NCI-H2081 (cell line): ENCODE measurements at places on chromosomes 7 and 10.
A peak's percentile ranks its signal among the peaks of the same experiment; 100 is the strongest.

DNA sequence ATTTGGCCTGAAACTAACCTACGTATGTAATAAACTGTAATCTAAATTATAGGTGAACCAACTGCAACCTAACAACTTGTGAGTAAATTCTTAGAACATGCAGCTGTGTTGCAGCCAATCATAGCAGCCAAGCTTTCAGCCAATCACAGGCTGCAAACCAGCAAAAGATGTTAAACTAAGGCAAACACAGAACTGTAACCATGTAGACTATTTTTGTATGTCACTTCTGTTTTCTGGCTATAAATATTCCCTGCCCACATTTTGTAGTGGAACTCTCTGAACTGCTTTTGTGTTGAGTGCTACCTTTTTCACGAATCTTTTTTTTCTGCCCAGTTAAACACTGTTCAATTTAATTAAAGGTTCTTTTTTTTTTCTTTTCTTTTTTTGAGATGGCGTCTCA is 28.2 kb upstream of the ZPBP start:
- DNase-seq = no peak

DNA sequence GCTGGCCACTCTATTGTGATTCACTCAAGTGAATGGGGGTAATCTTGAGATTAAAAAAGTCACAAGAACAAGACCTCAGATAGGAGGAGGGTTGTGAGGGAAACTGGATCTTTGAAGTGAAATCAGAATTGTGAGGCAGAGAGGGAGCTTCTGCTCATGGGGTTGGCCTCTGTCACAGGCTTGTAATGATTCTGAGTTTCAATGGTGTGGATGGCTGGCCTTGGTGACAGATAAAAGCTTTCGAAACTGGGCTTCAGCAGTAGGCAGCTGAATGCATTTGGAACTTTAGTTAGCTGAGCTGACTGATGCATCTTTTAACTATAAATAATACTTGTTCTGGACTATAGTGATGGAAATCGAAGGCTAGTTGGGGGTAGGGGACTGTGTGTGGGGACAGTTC is 12.2 kb downstream of the TAS2R60 start:
- DNase-seq = no peak

DNA sequence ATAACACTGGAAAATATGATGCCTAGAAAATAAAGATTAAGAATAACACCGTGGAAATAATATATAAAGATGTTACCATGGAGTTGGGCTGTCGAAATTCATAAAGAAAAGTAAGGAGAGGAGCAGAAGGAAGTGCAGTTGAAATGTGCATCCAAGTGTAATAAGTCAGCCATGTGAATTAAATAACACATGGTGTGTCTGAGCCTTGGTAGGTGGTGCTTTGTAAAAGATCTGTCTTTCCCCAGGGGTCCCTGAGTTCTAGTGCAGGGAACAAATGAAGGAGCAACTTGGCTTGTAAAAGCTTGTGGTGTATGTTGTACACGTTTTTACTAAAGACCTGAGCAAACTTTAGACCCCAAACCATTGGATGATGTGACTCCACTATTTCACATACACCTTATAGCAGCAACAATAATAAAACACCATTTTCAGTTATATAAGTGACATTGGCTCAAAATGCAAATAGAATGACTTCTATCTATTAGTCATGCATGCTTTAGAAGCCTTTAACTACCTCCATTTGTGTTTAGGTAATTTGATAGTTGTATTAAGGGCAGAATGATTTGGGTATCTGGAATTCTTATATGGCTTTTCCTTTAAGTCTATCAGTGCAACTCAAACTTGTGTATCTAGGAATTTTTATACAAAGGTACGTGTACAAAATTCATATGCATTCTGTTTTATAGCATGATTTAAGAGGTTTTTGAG is 11.3 kb downstream of the STARD3NL start:
- DNase-seq = no peak

- no peak for DNase-seq
Observed at GRCh38 chr7:21383227-21384220, 44.4 kb upstream of the SP4 start.

DNA sequence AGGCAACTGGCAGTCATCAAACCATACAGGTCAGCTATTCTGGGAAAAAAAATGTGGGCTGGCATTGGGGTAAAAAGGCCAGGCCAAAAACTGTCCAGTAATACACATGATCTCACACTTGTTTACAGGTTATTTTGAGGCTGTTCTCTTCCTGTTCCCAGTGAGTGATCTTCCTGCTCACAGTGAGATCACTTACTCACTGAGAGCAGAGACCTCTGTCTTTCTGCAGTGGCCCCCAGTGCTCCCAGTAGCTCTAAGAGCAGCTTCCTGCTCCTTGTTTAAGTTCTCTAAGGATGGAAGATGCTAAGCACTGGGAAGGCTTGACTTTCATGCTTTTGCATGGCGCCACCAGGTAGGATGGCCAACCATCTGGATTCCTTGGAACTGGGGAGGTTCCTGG is 93.5 kb upstream of the KIAA1217 start:
- DNase-seq = no peak

- no peak for DNase-seq
Observed at GRCh38 chr10:63288170-63288569, 155.0 kb downstream of the NRBF2 start.

DNA sequence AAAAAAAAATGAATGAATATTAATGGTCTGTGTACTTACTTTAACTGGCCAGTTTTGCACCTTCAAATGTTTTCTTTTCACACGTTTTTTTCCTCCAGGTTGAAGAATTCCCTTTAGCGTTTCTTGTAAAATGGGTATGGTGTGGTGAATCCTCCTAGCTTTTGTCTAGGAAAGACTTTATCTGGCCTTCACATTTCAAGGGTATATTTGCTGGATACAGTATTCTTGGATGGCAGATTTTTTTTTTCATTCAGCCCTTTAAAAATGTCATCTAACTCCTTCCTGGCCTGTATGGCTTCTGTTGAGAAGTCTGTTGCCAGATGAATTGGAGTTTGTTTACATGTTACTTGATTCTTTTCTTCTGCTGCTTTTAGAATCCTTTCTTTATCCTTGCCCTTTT is 10.1 kb downstream of the SLC25A40 start:
- DNase-seq = no peak

DNA sequence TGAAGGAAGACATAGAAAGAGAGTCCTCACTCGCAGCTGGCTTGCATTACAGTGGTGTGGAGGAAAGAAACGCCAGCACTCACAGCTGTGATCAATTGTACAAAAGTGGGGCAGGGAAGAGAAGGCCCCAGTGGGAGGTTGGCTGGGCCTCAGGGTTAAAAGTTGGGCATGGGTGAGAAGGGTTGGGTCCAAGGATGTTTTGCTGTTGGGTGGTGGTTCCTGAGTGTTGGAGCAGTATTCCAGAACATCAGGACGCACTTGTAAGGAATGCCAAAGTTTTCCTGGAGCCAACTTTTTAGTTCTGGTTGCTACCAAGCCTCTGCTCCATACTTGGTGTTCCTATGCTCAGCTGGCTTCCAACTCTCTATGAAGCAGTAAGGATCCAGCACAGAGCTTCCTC is 55.4 kb upstream of the MKRN1 start:
- no peak for DNase-seq

DNA sequence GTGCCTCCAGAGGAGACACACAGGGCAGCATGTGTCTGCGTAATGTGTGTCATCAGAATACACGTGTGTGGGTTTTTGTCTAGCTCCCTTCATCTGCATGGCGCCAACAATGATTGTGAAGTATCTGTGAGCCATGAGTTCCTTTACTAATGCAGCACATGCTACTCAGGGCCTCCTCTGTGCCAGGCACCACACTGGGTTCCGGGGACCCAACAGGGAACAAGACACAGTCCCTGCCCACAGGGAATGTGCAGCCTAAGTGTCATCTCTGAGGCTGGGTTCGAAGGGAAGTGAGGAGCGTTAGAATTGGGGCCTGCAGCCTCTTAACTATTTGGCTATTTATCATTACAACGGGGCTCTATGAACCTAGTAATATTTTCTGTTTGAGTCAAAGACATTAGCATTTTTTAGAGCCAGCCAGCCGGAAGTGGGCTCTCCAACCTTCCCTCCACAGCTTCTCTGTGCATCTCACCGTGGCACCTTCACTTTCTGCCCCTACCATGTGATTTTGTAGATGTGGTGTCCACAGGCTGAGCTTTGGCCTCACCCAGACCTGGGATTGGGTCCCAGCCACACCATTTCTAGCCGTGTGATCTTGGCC is 43.9 kb upstream of the SRGN start:
- DNase-seq = no peak

DNA sequence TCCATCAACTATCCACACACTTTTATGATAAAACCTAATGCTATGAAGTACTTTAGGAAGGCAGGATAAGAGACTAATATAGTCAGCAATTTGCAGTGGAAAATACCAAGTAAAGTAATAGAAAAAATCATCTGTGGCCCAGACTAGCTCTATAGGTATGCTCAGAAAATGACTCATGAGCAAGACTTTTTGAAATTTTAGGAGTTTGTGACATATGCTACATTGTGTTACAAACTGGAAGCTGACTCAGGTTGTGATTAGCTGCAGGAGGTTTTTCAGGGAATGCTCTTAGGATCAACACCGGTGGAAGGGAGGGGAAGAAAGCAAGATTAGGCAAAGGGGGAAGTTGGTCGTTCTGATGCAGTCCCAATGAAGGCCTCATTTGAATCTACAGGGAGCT is 56.1 kb downstream of the FEZF1 start:
- DNase-seq = no peak

DNA sequence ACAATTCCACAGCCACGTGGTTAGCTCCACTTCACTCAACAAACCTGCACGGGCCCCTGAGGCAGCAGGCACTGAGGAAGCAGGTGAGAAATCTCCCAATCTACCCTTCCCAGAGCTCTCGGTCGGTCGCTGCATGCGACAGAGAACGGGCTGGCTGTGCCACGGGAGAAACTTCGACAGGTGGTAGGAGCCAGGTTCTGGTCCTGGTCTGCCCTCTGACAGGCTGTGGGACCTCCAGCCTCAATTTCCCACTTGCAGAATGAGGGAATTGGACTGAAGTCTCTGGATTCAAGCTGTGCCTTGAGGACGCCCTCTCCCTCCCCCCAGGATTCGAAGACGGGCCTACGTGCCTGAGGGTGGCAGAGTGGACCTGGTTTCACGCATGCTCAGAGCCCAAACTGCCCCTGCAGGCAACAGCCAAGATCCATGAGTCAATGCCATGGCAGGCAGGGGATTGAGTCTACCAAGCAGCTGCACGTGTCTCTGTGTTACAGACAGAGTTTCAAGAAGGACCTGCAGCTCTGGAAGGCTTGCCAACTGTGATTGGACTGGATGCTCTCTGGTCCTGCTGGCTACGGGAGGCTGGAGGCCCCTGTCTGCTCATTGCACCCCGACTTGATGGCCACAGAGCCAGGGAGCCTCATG is 215.0 kb downstream of the USP6NL start:
- no peak for DNase-seq

DNA sequence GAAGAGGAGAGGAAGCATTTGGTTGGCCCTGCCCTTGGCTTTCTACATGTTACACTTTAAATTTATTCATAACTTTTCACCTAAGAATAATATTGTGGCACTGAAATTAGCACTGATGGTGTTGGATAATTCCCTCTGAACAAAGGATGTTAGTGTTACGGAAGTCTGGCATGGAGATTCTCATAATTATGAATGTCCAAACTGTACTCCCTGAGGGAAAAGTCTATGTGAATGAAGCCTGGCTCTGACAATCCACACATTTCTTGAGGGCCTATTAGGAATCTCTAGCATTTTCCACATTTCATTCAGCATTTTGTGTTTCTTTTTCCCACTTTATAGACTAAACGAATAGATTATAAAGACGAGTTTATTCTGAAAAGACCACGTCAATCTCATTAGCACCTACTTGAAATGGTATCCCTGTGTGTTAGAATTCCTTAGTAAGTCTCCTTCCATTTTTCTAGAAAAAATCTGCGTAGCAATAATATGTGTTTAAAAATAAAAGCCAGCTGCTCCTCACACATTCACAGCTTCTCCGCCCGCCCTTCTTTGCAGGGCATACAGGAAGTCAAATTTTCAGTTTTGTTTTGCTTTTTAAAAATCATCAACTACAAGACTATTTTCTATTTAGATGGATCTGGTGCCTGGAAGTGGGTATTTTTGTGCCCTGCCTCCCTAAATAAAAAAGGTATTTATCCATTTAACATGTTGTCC is 131.8 kb upstream of the PALS2 start:
- DNase-seq = no peak

- peak; percentile 80 for DNase-seq
Observed at GRCh38 chr10:26215935-26216584, 514 bp upstream of the GAD2 start.

DNA sequence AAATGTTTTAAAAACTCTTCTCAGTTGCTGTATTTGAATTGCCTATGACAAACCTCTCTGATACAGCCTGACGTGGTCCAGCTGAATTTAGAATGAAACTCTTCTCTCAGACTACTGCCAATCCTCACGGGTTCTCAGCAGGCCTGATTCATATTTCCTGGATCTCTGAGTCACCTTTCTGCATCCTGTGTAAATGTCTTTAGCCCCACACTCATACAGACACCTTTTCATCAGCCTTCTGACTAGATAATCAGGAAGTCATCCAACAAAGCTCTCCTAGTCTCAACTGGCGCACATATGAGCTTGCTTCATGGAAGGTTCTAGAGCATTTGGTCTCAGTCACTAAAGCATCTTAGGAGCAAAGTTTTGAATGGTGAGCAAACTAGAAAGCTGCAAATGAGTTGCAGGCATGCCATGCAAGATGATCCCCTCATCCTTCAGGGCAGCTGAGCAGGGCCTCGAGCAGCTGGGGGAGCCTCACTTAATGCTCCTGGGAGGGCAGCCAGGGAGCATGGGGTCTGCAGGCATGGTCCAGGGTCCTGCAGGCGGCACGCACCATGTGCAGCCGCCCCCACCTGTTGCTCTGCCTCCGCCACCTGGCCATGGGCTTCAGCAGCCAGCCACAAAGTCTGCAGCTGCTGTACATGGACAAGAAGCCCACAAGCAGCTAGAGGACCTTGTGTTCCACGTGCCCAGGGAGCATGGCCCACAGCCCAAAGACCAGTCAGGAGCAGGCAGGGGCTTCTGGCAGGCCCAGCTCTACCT is 182.8 kb downstream of the ARHGAP12 start:
- DNase-seq = no peak

DNA sequence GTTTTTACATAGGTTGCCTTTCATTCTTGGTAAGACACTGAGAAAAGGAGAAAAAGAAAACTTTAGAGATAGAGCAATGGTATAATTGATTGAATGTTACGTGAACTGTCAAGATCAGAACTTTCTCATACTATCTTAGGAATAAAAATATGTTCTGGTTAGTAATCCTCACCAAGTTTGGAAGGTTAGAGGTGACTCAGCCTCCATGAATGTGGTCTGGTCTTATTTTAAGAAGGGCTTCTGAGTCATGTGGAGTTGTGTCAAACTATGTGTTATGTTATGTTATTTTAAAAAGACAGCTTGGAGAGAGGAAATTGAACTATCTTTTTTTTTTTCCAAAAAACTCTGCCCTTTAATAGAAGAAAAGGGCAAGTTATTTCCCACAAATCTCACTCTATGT is 458.6 kb upstream of the KLF6 start:
- no peak for DNase-seq

DNA sequence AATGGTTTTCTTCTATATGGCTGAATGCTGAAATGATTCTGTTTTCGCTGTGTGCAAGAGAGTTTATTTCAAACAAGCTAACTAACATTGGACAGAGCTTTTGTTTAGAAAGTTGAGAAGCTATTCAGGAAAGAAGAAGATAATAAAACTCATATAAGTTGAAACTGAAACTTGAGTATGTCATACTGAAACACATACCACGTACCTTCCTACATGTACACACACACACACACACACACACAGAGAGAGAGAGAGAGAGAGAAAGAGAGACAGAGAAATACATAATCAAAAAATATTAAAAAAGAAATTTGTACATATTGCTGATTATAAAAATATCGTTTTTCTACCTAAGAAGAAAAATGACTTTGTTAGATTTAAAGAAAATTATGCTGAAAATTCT is 561.9 kb upstream of the KCND2 start:
- no peak for DNase-seq

- DNase-seq = no peak
Observed at GRCh38 chr7:127187740-127188139, 65.0 kb downstream of the GRM8 start.
